ENCODE measurements at places on chromosomes 11 and 22. TPM values are rescaled to one million over a fixed set of nuclear protein-coding genes. Genes with fewer than 3 reads are reported as not detected.

Gene MIOX
- not detected for total RNA-seq

Gene SLC43A3
- total RNA-seq, result 54.6 TPM

Gene PLAAT4
- total RNA-seq, result 31.0 TPM

Gene LIF
- 52.8 TPM for total RNA-seq

Measured in epithelial cell of alveolus of lung (primary cell).